ENCODE measurements at places on chromosomes 1 and 21. TPM values are rescaled to one million over a fixed set of nuclear protein-coding genes. Genes with fewer than 3 reads are reported as not detected.

The EDARADD gene
- total RNA-seq: not detected

The OLFML3 gene
- total RNA-seq: 64.8 TPM

The SOAT1 gene
- 32.7 TPM for total RNA-seq

The ASPM gene
- total RNA-seq: 2.9 TPM

The LYPD8 gene
- not detected for total RNA-seq

The ST6GALNAC3 gene
- total RNA-seq: 0.88 TPM

The ALG14 gene
- 0.94 TPM for total RNA-seq

The FAM72D gene
- not detected for total RNA-seq

Data from cardiac ventricle fibroblast (primary cell).